ENCODE measurements at places on chromosomes 12 and 14.
A peak's percentile ranks its signal among the peaks of the same experiment; 100 is the strongest.

GRCh38 chr14:45201905-45202304, 51.1 kb downstream of the MIS18BP1 start:
- DNase-seq = no peak

DNA sequence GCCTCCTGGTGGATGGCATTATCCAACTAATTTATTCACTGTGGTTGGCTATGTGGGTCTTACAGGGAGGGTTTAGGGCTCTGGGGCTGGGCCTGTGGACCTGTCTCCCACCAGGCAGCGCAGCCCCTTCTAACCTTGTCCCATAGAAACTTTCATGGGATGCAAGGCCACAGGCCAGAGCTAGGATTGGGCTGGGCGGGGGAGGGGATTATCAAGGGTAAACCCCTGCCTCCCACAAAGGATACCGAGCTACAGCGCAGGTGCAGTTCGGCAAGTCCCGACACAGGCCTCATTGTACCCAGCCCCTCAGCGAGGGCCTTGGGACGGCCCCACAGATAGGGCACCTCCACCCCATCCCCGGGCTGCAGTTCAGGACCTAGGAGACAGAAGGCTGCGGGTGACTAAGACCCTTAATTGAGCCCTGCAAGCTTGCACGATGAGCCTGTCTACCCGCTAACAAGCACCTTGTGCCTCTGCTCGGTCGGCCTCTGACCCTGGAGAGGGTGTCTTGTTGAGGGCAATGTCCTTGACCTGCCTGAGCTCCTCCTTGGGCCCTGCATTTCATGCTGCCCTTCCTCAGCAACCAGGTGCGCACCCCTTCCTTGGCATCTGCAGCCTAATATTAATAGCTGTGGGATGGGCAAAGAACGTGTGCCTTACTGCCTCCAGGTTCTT, 46.7 kb downstream of the PSMA6 start:
- no peak for DNase-seq

DNA sequence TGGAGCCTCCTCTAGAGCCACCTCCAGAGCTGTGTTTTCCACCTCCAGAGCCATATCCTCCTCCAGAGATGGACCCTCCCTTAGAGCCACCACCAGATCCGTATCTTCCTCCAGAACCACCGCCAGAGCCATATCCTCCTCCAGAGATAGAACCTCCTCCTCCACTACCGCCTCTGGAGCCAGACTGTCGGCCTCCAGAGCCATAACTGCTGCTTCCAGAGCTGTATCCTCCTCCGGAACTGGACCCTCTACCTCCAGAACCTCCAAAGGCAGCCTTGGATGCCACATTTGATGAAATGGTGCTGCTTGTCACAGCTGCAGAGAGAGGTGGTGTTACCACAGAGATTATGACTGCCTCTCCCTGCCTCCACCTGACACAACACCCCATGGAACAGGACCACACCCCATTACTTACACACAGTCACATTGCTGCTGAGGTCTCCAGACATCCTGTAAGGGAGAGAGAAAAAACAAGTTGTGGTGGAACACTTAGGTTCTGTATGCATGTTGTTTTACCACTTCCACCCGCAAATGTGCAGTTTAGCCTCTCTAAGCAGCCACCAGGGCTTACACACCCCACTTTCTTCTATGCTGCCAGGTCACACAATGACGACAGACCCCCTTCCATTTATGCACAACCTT, 6.8 kb downstream of the KRT2 start:
- no peak for DNase-seq

- peak; percentile 67 for DNase-seq
Observed at GRCh38 chr12:4272424-4273272, 914 bp upstream of the CCND2 start.

GRCh38 chr14:93073910-93074769, 41.6 kb downstream of the ITPK1 start:
- no peak for DNase-seq

GRCh38 chr12:124098887-124099286, 125.9 kb downstream of the ZNF664 start:
- no peak for DNase-seq

- DNase-seq = no peak
Observed at GRCh38 chr14:103384450-103385151, 614 bp upstream of the MARK3 start.

DNA sequence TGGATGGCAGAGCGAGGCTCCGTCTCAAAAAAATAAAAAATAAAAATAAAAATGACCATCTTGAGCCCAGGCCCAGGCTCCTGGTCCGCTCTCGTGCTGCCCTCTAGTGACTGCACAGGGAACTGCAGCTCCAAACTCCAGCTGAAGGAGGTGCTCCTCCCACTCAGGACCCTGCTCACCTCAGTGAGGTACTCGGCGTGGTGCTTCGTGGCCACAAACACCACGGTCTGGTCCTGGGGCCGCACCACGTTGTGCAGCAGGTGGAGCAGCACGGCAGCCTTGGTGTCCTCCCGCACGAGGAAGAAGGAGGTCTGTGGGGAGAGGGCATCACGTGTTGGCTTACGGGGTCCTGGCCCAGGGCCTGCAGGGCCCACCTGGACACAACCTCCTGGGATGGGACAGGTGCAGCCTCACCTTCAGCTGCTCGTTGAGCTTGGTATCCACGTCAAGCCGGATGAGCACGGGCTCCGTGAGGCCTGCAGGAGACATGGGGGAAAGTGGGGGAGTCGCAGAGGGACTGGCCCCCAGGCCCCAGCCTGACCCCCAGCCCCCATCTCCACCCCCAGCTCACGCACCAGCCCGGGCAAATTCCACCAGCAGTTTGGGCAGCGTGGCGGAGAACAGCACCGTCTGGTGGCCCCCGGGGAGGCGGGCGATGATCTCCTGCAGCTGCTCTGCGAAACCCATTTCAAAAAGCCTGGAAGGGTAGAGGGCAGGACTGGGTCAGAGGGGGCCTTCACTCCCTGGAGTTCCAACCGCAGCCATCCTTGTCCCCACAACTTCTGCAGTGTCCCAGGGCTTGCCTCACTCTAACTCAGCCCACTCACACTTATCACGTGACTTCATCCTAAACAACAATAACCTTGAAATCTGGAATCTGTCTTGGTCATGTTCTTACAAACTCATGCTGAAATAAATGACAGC, 10.6 kb downstream of the DDX54 start:
- peak; percentile 65 for DNase-seq

DNA sequence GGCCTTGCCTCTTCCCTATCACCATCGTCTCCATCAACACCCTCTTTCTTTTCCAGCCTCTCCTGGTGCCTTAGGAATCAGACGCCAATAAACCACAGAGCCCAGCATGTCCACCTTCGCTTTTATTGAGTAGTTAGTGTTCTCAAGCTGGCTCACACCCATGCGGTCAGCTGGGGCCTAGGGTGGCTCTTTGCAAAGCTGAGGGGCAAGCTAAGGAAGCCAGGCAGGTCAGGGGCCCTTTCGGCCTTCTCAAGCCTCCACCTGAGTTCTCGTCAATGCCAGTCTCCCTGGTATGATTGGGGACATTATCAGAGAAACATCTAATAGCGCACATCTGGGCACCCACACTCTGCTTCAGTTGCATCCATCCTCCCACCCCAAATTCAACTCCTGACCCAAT, 737 bp upstream of the TEX52 start:
- no peak for DNase-seq

GRCh38 chr12:128698301-128698972, 125.3 kb downstream of the SLC15A4 start:
- no peak for DNase-seq

GRCh38 chr12:109343677-109344076, 4.0 kb upstream of the MYO1H start:
- DNase-seq = no peak

GRCh38 chr14:75141062-75141461, 14.2 kb upstream of the NEK9 start:
- no peak for DNase-seq

DNA sequence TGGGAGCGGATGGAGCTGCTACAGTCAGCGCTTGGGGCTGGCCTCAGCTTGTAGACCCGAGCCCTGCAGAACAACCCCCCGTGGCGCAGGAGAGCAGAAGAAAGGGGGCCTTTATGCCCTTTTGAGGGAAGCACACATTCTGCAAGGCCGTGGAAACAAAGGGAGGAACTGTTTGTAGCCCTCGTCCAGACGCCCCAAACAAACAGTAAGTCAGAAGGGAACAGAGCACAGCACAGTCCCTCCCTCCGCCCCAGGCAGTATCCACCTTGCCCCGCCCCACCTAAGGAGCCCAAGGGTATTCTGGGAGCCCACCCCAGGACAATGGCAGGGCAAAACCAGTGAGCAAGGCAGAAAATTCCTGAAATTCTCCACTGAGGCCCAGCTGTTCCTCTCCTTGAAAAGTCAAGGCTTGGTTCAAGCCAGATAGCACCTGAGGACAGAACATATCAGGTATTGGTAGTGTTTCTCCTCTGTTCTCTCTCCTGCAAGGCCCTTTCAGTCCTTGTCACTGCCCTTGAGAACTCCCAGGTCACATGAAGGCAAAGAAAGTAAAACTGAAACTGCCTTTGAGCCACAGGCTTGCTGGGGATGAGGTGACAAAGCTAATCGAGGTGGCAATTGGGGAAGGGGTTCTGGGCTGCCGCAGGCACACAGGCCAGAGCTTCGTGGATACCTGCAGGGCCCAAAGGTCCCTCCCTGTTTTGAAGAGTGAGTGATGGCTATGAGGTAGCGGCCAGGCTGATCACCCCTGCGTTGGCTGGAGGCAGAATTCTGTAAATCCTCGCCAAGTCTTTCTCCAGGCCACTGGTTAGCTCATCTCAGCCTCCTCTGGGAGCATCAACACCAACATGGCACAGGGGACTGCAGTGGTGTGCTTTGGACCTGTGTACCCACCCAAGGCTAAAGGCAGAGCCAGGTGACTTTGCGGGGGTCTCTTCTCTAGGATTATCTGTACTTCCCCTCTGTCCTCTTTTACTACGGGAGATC, 499 bp downstream of the DGLUCY start:
- peak; percentile 43 for DNase-seq

- DNase-seq = peak; percentile 34
Observed at GRCh38 chr12:4270016-4270830, 3.3 kb upstream of the CCND2 start.

- DNase-seq = no peak
Observed at GRCh38 chr12:110774824-110775223, 32.1 kb upstream of the PPP1CC start.

DNA sequence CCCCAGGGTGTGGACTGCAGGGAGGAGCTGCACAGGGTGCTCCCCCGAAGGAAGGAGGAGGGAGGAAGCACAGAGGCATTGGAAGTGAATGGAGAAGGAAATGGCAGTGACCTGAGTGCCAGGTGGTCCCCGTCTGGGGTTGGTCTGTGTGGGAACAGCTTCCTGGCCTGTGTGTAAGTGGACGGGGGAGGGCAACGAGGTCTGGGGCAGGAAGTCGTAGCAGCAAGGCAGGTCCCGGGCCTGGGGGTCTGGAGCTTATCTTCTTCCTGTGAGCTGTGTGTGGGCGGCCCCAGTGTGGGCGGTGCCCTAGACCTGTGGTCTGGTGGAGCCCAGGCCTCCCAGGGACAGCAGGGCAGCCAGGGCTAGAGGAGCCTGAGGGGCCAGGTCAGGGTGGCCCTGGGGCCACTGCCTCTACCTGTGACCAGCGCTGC, 382.1 kb downstream of the TMEM121 start:
- no peak for DNase-seq

DNA sequence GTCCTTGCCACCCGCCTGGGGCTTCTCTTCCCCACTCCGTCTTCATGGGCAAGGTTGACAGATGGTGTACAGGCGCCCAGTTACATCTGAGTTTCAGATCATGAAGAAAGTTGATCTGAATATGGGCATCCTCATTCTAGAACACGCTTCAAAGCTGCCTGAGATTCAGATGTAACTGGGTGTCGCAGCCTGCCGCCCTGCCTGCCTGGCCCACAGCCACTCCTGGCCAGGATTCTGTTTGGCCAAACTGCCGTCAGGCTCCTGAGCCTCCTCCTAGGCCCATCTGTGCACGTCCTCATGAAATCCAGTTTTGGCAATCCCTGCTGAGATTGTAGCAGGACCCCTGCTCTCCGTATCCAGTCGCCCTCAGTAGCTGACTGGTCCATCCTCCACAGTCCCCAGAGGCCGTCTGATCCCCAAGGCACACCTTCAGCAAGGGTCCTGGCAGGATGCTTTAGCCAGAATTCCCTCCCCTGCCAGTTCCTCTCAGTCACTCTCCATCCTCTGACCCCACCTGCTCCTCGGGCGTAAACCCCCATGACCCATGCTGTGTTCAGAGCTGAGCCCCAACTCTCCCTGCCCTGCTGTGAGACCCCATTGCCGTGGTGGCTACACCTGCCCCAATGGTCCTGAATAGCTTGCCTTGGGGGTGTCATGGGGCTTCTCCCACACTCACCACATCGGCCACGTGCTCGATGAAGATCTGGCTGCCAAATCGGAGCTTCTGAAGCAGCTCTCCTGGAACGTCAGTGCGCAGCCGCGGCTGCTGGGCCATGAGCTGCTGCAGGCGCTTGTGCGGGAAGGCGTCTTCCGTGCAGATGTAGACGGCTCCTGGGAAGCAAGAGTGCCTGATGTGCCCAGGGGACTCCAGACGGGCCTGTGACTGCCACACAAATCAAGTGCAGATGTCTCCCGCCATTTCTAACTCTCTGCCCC, 12.5 kb downstream of the XRCC3 start:
- no peak for DNase-seq

DNA sequence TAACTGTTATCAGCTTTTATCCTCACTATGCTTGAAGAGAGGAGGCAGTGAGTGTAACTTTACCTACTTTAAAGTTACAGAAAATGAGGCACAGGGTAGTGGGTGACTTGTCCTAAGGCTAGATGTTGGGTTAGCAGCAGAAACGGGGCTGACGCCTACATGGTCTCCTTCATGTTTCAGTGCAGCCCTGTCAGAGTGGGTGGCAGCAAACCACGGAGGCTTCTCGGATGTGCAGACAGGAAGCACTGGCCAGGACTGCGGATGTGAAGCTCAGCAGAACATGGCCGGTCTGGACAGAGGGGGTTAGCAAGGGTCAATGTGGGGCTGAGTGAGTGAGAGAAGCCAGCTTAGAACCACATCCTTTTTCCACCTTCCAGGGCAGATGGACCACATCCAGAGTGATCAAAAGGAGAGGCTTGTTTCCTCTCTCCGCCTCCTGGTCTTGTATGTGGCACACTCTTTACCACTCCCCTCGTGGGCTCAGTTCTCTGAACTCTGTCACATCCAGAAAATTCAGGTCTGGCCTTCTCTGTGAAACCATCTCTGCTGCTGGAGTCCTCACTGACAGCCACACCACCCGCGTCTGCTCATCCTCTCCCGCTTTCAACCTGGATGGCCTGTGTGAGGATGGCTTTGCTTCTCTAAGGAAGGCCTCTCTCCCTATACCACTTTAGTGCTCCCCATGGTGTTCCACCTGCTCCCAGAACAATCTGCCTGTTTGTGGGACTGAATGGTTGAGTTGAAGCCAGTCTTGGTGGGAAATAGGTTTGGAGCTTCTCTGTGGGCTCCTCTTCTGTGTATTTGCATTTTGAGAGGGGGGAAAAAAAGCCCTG, 14.1 kb downstream of the SUSD6 start:
- peak; percentile 64 for DNase-seq

- no peak for DNase-seq
Observed at GRCh38 chr12:106245767-106246166, 2.1 kb downstream of the CKAP4 start.

GRCh38 chr12:86826051-86826450, 569.9 kb upstream of the MGAT4C start:
- DNase-seq = no peak
